ENCODE measurements at places on chromosomes 2 and 18.

GRCh38 chr18:3852321-3852720 lies 402.3 kb downstream of the TGIF1 start:
- no peak for DNase-seq

DNA sequence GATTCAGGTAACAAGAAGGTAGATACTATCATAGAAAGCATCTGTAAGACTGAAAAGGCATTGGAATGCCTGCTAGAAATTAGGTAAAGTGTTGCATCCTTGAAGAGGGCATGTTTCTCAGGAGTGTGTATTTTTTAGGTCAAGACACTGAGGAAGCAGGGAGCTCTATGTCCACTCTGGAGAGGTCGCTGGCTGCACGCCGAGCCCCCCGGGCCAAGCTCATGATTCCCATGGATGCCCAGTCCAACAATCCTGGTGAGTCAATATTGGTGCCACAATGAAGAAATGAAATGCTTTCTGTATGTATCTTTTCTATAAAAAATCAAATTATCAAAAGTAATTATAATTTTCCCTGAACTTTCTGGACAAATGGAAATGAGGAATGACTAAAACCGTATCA lies 756.7 kb downstream of the MBD2 start:
- DNase-seq = no peak

GRCh38 chr2:175005733-175006264 lies 618 bp upstream of the CHN1 start:
- no peak for DNase-seq

DNA sequence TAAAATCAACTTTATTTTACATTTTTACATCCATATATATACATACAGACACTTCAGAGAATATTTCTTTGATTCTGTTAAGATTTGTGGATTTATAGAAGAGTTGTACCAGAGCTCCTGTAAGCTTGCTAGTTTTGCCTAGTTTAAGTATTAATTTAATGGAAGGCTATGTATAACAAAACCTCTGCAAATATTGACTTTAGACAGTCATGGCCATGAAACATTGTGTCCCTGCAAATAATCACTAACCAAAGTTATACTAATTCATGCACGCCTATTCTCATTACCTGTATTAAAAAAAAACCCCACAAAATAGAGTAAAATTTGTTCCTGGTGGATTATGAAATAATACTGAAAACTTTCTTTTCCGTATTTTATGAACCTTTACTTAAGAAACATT lies 379.3 kb downstream of the CTNNA2 start:
- DNase-seq = no peak

DNA sequence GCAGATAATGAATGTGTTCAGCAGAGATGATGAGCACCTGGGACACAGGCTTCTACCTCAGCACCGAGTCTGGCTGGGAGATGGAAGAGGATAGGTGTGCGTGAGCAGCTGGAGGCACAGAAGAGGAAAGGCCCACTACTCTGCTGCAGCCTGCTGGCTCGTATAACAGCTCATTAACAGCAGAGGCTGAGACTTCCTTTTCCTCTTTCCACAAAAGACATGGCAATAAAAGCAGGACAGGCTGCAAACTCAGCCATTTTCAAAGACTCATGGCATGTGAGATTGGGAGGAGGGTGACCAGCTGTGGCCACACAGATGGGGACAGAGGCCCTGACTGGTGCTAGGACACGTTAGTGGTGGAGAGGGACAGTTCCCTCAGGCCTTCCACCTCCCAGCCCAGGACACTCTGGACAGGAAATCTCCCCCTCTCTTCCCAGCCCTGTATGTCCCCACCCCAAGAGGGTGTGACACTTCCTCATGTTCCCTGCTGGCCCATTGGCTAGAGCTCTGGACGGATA lies 60.3 kb downstream of the CACNB4 start:
- DNase-seq = no peak

DNA sequence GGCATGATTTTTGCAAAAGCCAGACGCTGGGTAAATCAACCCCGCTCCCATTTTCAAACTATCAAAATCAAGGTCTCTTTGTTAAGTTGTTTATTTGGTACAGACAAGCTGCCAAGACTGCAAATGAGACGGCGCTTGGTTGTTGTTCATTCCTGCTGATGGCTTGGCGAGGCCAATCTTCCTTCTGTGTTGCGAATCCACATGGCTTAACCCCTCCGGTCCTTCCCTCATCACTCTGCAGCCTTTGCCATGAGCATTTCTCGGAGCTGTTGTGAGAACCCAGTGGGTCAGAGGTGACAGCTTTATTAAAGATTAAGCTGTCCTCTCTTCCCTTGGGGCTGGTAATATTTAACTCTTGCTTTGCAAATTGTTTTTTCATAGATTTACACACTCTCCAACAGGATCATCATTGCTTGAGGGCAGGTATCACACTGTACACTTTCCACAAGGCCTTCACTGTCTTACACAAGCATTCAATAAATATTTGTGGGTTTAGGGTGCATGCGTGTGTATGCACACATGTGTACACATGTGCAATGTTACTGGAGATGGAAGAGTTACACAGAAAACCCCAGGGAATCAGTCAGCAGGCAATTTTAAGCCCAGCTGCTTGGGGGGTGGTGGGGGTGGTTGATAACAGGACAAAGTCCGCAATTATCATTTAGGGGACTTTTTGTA lies 27.8 kb upstream of the KCNF1 start:
- DNase-seq = no peak

DNA sequence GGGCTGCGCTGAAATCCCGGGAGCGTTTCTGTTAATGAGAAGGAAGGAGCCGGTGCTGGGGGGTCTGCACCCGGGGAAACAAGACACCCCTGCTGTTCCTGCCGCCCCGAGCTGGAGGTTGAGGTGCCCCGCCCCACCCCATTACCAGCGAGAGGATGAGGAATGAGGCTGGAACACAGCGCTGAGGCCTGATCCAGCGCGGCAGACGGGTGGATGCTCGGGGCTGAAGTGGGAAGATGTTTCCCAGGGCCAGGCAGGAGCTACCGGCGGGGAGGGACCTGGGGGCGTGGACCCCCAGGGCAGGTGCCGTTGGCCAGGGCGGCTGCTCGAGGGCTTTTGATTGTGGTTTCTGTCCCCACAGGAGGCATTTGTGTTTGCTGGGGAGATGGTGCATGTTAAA lies 134.3 kb upstream of the CTDP1 start:
- peak; percentile 35 for DNase-seq

GRCh38 chr2:65388051-65388531 lies 44.3 kb downstream of the SPRED2 start:
- no peak for DNase-seq

Measured in RWPE2 (cell line).